EH (cell line): ENCODE measurements at places on chromosomes 16 and 17.
A peak's percentile ranks its signal among the peaks of the same experiment; 100 is the strongest.

DNA sequence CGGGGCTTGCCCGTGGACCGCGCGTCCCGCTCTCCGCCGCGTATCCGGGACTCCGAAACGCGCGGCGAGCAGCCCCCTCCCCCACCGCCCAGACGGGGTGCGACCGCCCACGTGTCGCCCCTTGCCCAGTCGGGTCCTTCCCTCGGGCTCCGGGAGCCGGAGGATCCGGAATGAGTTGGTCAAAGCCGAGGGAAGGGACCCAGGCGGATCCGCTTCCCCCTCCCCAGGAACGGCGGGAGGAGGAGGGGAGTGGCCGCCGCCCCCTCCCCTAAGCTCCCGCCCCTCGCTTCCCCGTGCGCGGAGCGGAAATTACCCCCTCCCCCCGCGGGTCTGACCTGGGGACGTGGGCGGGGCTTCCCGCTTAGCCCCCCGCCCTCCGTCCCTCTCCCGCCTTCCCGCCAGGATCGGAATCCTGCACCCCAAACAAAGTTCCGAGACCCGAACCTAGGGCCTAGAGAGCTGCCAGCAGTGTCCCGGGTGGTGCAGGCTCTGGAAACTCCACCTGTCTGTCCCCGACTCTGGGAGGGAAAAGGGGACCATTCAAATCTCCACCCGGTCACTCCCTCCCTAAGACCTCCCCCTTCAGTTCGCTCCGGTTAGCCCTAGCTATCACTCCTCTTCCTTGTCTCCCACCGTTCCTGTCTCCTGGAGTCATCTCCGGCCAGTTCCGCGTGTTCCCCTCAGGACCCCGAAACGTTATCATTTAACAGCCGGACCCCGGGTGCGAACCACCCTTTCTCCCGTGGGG lies 1.0 kb upstream of the IGF2BP1 start:
- no peak for DNase-seq

DNA sequence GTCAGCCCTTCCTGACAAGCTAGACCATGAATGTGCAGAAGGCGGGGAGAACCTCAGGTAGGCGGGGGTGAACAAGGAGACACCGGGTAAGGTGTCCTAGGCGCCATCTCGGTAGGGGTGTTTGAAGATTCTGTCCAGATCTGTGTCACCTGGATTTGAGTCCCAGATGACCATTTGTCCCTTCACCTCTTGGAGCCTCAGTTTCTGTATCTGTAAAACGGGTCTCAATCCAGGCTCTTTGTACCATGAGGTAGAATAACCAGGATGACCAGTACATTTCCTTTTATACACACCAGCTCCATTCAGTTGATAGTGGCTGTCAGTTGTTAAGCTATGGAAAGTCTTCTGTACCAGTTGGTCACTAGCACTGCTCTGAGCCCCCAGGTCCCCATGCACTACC lies 86.7 kb downstream of the ABCC6 start:
- DNase-seq, result no peak

DNA sequence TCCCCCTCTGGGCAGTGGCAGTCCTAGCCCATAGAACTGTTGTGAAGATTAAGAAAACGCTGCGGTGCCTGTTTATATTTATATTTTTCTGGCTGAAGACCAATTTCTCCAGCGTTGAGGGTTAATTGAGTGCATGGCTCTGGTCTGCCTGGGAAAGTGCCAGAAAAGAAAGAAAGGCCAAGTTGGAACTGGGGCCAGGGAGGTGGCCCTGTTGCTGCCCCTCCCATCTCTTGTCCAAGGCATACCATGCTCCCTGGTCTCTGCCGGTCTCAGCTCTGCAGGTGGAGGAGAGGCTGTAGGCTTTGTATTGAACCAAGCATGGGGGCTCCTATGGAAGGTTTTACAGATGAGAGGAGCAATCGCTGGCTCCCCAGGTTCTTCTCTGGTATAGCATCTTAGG lies 124.7 kb downstream of the MGAT5B start:
- no peak for DNase-seq

DNA sequence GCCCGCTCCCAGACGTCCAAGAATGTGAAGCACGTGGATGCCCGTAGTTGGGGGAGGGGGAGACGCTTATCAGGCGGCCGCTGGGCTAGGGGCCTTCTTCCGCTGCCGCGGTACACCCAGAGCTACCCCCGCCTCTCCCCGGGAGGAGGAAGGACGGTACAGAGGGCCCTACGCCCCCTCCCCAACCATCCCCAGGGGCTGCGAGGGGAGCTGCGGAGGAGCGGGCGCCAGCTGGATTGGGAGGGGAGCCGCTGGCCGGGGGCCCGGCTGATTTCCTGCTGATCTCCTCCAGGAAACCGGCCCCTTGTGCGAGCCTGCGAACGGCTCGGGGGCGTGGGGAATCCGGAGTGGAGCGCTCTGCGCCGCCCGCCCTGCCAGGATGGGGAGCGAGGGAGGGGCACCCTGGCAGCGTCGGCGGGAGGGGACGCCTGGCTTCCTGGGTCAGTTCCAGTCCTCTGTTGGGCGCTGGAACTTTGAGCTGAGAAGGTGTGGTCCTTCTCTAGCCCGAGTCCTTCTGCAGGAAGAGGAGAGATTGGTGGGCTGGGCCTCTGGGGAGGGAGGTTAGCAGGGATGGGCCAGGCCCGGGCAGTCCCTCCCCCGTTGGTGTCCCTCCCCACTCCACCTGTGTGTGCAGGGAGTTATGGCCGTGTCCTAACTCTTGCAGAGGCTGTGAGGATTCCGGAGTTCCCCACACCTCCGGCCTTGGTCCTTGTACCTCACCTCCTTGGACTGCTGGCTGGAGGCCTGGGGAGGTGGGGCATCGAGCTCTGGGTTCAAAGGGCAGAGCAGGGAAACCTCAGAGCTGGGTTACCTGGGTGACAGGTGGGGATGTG lies 19.2 kb downstream of the GJD3 start:
- DNase-seq, result peak; percentile 78

DNA sequence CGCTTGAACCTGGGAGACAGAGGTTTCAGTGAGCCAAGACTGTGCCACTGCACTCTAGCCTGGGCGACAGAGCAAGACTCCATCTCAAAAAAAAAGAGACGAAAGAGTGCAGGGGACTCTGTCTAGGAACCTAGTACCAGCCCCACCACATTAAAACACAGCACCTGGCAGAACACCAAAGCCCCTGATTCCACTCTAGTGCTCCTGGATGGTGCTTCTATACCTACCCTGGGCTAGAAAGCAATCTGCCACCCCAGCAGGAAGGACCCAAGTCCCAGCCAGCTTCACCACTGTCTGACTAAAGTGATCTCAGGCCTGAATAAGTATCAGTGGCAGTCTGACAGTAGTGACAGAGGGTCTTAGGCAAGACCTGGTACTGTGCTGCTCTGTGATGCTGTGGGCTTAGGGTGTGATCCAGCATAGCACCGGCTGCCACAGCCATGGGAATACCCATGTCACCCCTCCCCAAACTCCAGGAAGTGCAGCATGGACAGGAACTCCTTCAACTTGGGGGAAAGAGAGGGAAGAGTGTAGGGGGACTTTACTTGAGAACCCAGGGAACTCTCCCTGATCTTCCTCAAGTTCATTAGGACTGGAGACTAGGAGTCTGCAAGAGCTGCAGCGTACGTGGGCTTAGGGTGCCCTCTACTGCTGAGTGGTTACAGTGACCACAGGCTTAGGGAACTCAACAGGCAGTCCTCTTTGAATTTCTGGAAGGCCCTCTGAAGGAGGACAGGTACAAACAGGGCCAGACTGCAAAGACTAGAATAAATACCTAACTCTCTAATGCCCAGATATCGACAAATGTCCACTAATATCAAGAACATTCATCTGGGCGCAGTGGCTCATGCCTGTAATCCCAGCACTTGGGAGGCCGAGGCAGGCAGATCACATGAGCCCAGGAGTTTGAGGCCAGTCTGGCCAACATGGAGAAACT lies 30.0 kb upstream of the RNF43 start:
- peak; percentile 82 for DNase-seq

- peak; percentile 89 for DNase-seq
Measured at GRCh38 chr16:54459509-54460262, 173.1 kb upstream of the IRX3 start.

GRCh38 chr17:8176197-8176940 lies at the start of gene TMEM107:
TMEM107 (minus strand) TSS chr17:8176380; CDS start chr17:8176286, 94 bp downstream.
- peak; percentile 87 for DNase-seq

DNA sequence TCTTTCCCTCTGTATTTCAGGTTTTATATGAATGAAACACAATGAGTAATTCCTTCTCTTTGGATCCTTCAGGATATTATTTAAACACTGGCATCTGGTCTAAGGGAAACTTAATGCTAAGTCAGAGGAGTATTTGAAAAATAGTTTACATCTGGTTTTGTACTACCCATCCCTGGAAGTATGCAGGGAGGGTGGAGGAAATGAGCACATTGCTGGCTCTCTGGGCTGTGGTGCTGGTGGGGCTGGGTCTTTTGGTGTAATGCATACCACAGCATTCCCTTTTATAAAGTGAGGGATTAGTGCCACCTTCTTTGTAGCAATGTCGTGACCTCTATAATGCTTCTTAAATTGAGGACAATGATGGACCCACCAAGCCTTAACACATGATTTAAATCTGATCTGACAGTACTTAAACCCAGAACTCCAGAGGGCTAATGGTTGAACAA lies 105.5 kb upstream of the AXIN2 start:
- DNase-seq, result peak; percentile 14

- DNase-seq, result no peak
Measured at GRCh38 chr16:13999895-14000425, 71.2 kb upstream of the MRTFB start.

- no peak for DNase-seq
Measured at GRCh38 chr17:45273551-45273957, 11.7 kb upstream of the SPATA32 start.

DNA sequence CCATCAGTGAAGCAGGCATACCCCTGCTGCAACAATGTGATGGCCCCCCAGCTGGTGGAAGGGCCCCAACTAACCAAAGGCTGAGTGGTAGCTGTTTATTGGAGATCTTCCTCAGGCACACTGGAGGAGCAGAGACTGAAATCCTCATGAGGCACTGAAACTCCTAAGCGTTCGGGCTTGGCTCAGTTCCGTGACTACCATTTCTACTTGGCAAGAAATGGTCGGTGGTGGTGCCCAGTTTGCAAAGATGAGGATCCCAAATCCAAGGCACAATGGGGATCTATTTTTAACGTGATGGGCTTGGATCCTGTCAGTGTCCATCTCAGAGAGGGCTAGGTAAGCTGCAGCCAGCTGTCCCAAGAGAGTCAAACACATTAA lies 82.8 kb downstream of the TNFRSF13B start:
- DNase-seq, result no peak

- no peak for DNase-seq
Measured at GRCh38 chr16:17853958-17854357, 383.2 kb upstream of the XYLT1 start.

- DNase-seq, result no peak
Measured at GRCh38 chr16:4510747-4511426, 27.7 kb downstream of the CDIP1 start.

DNA sequence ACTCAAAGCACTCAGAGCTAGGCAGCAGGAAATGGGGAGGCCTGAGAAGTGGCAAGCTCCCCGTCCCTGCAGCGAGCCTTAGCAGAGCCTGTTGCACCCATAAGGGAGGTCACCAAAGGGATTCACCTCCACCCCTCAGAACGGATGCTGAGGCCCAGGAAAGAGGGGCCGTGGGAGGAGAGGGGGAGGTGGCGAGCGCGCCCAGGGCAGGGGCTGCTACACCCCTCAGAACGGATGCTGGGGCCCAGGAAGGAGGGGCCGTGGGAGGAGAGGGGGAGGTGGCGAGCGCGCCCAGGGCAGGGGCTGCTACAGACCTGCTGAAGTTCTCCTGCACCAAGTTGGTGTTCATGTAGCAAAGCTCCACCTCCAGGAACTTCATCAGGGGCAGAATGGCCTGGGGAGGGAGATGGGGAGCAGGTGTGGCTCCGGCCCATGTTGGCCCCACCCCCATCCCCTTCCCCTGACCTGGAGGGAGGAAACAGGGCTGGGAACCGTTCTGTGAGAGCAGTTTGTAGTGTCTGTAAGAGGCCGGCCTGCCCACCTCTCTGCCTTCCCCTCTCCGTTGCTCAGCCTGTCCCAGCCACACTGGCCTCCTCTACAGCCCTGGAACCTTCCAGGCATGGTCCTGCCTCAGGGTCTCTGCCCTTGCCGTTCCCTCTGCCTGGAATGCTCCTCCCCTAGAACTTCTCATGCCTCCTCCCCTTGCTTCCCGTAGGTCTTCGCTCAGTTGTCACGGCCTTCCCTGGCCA lies 11.4 kb downstream of the UNC13D start:
- DNase-seq, result no peak

- DNase-seq, result peak; percentile 68
Measured at GRCh38 chr17:73302189-73302588, 9.6 kb downstream of the CDC42EP4 start.

DNA sequence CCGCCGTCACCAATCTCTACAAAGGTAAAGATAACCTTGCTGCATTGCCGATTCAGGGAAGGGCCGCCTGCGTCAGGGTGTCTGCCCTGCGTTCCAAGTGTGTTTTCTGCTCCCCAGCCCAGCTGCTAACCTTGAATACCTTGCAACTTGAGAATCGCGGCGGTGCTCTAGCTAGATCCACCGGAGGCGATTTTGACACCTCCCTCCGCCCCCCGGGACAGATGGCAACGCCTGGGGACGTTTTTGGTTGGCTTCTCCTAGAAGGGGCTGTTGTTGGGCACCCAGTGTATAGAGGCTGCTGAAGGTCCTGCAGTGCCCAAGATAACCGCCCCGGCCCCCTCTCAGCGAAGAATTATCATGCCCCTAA lies 1.5 kb downstream of the HAPSTR1 start:
- DNase-seq, result peak; percentile 17
